ENCODE measurements at places on chromosomes 2 and 18.

- no peak for DNase-seq
Measured at GRCh38 chr2:224986477-224986876, 55.8 kb downstream of the DOCK10 start.

- no peak for DNase-seq
Measured at GRCh38 chr2:190929919-190930318, 49.3 kb downstream of the GLS start.

- no peak for DNase-seq
Measured at GRCh38 chr2:73970850-73971471, 13.7 kb upstream of the TET3 start.

- no peak for DNase-seq
Measured at GRCh38 chr18:50947899-50948298, 19.9 kb upstream of the ELAC1 start.

GRCh38 chr2:208892203-208892602 is 485.6 kb downstream of the PTH2R start:
- no peak for DNase-seq

- no peak for DNase-seq
Measured at GRCh38 chr2:240956935-240957655, 41.3 kb upstream of the SNED1 start.

DNA sequence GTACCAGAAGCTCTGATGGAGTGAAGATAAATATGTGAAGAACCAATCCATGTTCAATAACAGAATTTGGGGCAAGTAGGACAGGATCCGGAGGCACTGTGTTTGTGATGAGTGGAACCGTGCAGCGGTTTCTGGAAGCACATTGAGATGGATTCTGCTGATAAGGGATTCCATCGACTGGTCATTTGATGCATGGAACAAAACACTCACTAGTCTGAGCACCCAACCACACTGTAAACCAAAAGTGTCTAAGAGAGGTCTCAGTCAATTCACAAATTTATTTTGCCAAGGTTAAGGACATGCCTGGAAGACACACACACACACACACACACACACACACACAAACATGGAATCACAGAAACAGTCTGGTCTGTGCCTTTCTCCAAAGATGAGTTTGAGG is 459.5 kb downstream of the FBXO15 start:
- DNase-seq = no peak

GRCh38 chr18:62371436-62371835 is 46.3 kb downstream of the TNFRSF11A start:
- DNase-seq = no peak

DNA sequence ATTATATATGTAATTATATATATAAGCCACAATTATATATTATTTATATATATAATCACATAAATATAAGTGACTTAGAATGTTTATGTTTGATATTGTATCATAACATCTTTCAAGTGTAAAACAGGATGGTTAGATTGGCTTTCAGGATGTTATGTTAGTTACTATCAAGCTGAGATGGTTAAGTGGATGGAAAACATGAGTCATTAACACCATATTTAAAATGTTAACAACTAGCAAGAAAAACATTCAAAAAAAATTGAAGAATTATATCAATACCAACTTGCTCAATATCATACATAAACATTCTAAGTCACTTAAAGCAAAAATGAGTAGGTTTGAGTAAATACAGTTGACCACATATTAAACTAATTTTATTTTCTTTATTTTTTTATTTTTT is 21.8 kb upstream of the RAB27B start:
- DNase-seq = peak; percentile 34

DNA sequence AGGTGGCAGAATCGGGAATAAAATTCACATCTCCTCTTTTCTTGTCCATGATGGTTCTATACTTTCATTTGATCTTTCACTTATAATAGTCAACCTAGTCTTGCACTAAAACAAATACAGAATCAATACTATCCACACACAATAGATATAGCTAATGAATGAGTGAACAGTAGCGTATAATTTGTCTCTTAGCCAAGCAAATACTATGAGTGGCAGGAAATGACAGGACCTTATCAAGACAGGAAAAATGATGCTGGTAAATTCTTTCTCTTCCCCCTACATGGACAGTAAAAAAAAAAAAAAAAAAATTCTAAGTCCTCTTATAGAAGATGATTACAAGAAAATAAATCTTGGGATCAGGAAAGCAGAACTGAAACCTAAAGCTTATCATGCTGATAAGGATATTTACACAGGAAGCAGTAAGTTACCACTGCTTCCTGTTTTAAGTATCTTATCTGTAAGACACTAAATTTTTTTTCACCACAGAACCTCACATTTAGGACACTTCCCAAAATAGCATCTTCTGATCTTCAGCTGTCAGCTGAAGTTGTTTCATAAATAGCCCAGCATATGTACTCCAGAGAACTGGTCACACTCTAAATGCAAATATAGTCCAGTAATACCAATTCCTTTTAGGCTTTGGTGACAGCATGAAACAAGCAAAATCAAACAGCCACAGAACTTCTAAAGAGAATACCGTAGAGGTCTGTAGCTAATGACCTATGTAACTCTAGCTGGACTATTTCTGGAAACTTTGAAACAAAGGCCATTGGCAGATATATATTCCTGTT is 27.0 kb downstream of the IRS1 start:
- no peak for DNase-seq

- no peak for DNase-seq
Measured at GRCh38 chr2:2331881-2332280, 806 bp upstream of the MYT1L start.

DNA sequence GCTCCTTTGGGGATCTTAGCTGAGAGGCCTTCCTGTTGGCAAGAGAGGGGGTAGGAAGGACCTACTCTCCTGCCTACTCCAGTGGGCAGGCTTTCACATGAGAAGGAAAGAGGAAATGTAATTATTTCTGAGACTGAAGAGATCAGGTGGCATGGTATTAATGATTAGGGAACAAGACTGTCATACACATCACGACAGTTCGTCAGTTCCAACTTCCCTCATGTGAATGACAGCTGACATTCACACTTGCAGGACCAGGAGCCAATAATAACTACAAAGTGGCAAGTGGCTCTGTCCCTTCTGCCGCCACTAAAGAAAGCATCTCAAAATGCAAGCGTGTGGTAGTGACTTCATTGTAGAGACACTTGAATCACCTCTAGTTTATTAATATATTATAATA is 90.0 kb downstream of the ZCCHC2 start:
- DNase-seq = no peak

- DNase-seq = no peak
Measured at GRCh38 chr2:168003876-168004275, 243.5 kb downstream of the STK39 start.

GRCh38 chr2:213317929-213318328 is 33.7 kb downstream of the SPAG16 start:
- peak; percentile 76 for DNase-seq

DNA sequence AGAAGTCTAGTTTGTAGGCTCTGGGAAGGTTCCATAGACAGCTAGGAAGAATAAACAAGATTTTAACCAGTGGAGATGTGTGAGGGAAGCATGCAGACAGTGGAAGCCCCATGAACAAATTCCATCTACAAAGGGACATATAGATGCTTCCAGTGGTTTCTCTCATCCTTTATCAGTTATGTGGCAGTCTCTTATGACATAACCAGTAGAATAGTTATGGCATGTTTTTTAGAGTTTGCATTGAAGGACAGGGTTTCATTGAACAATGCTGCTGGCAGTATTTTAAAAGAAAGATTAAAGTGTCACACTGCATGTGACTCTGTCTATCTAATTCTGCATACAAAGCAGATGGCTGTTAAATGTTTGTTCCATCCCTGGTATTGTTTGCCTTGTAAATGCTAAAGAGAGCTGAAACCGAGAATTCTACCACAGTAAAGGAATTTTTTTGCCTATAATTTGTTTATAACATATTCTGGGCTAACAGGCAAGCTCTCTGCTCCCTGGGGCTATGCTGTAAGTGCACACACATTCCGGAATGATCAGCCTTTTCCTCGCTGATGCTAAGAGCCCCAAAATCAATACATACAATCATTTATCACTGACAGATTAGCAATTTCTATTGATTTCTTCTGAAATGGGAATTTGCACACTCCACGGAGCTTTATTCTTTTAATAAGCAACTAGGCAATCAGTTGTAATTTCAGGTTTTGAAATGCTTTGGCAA is 76.8 kb upstream of the PELI1 start:
- DNase-seq = no peak

- DNase-seq = no peak
Measured at GRCh38 chr2:120066800-120067547, 54.1 kb downstream of the EPB41L5 start.

- DNase-seq = no peak
Measured at GRCh38 chr2:113098041-113098440, 29.4 kb upstream of the IL1RN start.

- DNase-seq = no peak
Measured at GRCh38 chr2:105328281-105329196, 996 bp downstream of the TGFBRAP1 start.

GRCh38 chr2:189177251-189177840 is 2.2 kb downstream of the COL5A2 start:
- no peak for DNase-seq

GRCh38 chr2:128742467-128742866 is 423.8 kb upstream of the HS6ST1 start:
- DNase-seq = no peak

GRCh38 chr2:163713534-163714311 is 22.1 kb downstream of the FIGN start:
- no peak for DNase-seq

GRCh38 chr2:88108796-88109195 is 19.1 kb downstream of the FABP1 start:
- no peak for DNase-seq

GRCh38 chr2:46663614-46664013 is 184.2 kb downstream of the TMEM247 start:
- no peak for DNase-seq

DNA sequence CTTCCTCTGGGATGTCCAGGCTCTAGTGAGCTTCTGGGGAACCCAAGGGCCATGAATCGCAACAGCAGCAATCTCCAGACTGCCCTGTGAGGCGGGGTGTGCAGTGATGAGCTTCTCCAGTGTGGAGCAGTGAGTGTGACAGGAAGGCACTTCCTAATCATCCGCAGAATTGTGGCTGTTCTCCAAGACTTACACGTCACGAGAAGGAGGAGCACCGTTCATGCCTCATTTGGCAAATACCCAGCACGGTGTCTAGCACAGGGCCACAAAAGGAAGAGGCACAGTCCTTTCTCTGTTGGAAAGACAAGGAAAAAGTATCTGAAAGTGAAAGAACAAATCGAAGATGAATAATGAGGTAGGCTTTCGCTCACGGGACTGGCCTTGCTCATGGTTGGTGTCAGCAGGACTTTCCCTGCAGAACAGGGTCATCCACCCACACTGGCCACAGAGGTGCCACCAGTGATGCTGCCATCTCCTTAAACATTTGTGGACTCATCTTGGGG is 125.1 kb upstream of the HAAO start:
- DNase-seq = peak; percentile 76

- DNase-seq = no peak
Measured at GRCh38 chr2:38602136-38602731, 494 bp downstream of the HNRNPLL start.

DNA sequence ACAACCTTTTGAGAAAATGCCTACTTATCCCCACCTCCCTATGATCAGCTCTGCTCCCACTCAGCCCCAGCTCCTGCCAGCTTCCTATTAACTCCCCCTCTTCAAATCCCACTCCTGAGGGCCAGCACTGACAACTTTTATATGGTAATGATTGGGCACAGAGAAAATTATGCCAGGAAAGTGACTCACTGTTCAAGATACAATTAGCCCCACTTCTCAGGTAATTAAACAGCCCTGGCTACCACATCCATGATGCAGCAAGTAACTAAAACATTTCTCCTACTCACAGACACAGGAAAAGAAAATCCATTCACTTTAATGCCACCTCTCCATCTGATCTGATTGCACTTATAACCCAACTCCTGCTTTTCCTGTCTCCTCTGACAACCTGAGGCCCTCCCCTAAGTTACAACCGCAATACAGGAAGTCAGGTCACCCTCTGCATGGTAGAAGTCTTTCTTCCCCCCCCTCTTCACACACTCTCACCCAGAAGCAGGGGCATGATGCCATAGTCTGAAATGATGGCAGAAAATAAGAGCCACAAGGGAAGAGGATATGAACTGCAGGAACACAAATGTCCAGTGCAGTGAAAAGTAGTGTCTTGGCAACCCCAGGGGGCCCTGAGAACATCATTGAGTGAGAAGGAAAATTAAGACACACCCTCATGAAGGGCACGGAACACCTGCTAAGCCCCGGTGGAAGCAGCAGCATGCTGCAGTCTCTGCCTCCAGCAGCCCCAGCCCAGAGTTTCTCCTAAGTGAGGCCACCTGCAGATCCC is 54.4 kb downstream of the STK39 start:
- no peak for DNase-seq

DNA sequence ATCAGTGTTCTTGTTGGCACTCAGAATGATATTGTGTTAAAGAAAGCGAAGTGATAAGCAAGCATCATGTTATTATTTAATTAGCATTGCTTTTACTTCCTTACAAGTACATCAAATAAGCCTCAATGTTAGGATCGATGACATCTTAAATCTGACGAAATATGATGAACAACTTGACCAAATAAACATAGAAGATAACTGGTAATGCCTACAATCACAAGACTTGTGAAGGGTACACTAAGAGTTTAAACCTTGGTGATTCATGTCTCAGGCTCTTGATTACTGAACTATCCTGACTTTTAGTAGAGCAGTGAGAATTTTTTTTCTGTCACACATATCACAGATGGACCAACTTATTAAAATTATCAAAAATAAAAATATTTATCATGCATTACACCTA is 500.8 kb upstream of the ZEB2 start:
- no peak for DNase-seq

DNA sequence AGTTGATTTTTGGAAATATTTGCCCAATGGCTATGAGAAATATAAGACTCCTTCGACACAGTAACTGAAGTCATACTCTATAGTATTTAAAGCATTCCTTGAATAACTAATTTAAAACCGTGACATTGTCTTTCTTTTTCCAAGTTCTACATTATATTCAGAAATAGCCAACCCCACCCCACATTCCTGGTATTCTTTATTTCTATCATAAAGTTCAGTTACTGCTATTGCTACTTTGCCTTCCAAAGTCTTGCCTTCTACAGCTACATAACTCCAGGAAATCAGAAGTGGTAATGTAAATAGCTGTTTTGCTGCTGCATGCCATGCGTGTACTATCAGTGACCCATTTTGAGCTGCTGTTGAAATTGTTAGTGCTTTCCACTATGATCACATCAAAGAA is 45.1 kb upstream of the SETBP1 start:
- no peak for DNase-seq
